HuH-7.5 (cell line): ENCODE measurements at places on chromosomes 1 and 21.

GRCh38 chr1:121519042-121519755 lies 334.4 kb downstream of the SRGAP2C start:
- peak; percentile 36 for DNase-seq

DNA sequence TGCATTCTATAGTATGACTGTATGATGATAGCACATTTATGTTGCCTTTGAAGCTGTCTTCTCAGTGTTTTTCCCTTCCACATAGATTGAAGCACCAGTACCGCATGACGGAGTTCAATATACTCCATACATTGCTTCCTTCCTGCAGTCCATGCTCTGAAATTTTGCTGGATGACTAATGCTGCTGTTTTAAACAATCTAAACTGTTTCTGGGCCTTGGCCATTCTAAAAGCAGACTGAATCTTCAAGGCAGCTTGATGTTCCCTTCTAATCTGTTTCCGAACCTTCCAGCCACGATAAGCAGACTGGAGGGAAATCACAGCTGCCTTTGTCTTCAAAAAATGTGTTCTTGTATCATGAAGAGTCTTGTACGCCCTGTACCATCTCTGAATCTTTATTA lies 36.2 kb upstream of the F13B start:
- no peak for DNase-seq

GRCh38 chr21:40684726-40685125 lies 162.2 kb downstream of the DSCAM start:
- no peak for DNase-seq

- no peak for DNase-seq
These were observed 66.5 kb downstream of the PRRX1 start for GRCh38 chr1:170730438-170730837.

GRCh38 chr1:209433649-209434031 lies 149.9 kb upstream of the CAMK1G start:
- no peak for DNase-seq

- no peak for DNase-seq
These were observed 37.3 kb downstream of the WNT2B start for GRCh38 chr1:112546076-112546475.

DNA sequence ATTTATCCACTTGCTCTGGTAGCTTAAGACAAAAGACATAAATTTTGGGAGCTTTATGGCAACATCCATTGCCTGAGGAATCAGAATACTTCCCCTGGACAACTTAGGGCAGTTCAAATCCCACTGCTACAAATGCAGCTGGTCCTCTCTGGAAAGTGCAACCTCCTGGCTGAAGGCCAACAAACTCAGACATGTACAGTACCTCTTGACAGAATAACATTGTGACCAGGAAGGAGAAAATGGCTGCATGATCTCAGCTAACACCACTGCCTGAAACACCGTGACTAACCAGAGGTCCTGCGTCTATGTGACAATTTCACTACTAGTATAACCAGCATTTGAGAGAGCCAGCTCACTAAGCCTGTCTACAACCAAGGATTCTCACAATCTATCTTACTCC lies 218.9 kb downstream of the CRB1 start:
- DNase-seq, result no peak

GRCh38 chr1:11262171-11263049 lies at the start of gene MTOR:
MTOR (minus strand) TSS chr1:11262551; CDS start chr1:11259409, 3,142 bp downstream.
- peak; percentile 91 for DNase-seq

- no peak for DNase-seq
These were observed 366.2 kb upstream of the ADAMTS5 start for GRCh38 chr21:27333096-27333495.

DNA sequence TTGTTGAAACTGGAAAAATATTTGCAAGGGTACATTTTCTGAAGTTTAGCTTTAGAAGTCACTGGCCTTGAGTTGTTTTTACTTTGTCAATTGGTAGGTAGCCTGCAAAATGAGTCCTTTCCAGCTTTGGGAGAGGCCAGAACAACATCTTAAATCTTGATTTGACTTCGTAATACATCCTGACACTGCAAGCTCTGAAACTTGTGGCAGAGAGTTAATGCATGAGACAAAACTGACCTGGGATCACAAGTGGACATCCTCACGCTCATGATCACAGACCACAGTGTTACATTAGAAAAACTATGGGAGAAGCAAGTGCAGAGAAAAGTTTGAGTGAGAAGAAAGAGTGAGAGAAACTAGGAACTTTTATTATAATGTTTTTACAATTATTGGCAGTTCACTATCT lies 550.9 kb downstream of the USP25 start:
- DNase-seq, result no peak

- no peak for DNase-seq
These were observed 45.7 kb upstream of the ARHGEF16 start for GRCh38 chr1:3408751-3409266.

DNA sequence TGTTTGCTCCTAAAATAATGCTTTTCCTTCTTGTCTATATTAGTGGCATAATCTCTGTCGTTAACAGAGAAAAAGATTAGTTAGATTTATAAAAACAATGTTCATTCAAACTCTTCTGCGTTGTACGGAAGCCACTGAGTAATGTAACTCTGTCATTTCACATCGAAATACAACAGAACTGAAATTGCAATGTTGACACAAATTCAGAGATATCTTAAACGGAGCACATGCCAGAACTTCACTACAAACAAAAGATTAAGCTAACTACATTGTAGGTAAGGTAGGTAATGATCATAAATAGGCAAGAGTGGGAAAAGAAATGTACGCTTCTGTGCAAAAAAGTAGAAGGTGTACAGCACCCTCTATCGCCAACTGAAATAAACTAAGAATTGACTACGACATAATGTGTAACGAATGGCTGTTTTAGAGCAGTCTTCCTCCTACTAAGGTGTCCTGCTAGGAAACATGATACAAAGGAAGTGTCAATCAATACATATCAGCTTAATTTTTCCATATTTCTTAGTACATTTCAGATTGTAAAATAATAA lies 56.6 kb downstream of the PCNX2 start:
- no peak for DNase-seq

DNA sequence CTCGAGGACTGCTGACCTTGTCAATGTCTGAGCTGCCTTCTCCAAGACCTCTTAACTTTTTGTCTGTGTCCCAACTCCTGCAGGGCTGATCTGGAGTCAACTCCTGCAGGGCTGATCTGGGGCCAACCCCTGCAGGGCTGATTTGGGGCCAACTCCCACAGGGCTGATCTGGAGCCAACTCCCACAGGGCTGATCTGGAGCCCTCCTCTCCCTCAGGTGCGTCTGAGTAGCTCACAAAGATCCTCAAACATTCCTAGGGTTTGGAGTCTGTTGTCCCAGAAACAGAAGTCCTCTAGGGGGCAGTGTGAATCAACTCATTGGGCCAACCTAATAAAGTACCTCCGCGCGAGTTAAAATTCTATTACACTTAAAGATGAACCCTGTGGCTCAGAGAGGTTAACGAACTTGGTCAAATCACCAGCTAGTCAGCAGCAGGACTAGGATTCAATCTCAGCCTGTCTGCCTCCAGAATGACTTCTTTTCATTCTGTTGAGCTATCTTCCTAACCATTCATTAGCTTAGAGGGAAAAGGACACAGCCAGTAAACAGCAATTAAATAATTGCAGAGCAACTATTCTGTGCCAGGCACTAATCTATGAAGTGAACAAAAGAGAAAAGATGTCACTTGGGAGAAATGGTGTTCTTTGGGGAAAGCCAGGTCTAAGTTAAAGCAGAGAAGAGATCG lies 17.2 kb upstream of the RLF start:
- DNase-seq, result no peak

GRCh38 chr1:51242546-51242945 lies 6.5 kb downstream of the RNF11 start:
- no peak for DNase-seq

- no peak for DNase-seq
These were observed 25.3 kb downstream of the CACNA1E start for GRCh38 chr1:181508486-181509165.

- DNase-seq, result no peak
These were observed 12.7 kb downstream of the UTP11 start for GRCh38 chr1:38025233-38025632.

DNA sequence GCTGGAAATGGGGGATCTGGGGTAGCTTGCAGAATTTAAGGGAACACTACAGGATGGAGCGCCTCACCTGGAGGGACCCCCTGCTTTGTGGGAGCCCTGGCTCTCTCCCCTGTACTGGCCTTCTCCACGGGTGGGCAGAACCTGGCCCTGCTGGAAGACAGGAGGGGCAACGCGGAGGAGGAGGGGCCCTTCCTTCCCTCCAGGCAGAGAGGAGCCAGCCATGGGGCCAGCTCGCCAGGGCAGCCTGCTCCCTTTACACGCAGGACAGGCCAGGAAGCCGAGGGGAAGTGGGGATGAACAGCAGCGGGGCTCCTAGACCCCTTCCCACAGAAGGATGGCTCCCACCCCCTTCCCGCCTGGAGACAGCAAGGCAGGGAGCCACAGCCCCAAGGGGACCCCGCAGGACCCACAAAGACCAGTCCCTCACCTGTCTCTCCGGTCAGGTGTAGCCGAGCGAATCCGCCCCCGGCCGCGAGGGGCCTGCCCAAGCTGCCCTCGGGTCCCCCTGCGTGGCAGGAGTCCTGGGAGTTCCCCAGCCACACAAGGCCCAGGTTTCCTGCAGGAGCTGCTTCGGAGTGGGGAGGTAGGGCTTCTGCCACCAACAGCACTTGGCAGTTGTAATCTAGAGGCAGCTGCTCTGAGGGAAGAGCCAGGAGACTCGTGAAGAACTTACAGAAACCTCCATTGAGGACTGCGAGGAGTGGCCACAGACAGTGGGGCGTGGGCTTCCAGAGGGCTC lies 1.6 kb upstream of the SLC19A1 start:
- DNase-seq, result no peak

- no peak for DNase-seq
These were observed 157.0 kb downstream of the PCBP3 start for GRCh38 chr21:45800339-45801080.

DNA sequence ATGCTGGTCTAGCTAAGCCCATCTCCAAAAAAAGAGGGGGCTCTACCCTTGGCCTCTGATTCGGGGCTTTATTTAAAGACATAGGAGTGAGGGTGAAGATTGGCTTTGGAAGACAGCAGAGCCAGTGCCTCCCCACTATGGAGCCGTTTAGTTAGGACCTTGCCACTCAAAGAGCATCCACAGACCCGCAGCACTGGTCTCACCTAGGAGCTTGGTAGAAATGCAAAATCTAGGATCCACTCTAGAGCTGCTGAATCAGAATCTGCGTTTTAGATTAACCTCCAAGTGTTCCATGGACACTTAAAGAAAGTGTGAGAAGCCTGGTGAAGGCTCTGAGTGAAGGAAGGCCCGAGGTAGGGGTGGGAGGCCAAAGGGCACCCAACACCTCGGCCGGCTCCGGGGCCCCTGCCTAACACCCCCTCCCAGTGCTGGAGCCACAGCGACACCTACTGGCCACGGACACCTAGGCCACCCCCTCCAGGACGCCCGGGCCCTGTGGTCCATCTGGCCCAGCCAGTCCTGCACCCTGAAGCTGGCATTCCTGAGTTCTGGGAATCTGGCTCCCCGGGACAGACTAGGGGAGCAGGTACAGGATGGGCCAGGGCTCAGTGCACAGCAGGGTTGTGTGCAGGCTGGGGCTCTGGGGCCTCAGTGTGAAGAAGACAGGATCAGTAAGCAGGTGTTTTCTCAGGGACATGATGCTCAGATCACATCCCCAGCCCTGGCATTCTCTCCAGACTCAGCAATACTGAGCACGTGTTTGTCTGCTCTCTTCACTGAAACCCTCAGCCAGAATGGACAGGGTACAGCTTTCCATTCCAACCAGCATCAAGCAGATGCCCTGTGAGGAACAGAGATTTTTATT lies 79.2 kb downstream of the TMEM53 start:
- DNase-seq, result peak; percentile 93

DNA sequence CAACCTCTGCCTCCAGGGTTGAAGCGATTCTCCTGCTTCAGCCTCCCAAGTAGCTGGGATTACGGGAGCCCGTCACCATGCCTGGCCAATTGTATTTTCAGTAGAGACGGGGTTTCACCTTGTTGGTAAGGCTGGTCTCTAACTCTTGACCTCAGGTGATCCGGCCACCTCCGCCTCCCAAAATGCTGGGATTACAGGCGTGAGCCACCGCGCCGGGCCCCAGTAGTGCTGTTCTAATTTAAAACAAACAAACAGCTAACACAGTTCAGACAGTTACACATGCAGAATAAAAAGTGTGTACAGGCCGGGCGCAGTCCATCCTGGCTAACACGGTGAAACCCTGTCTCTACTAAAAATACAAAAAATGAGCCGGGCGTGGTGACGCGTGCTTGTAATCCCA lies 35.6 kb upstream of the OPRD1 start:
- no peak for DNase-seq

- no peak for DNase-seq
These were observed 397.7 kb downstream of the RWDD3 start for GRCh38 chr1:95631695-95632094.

DNA sequence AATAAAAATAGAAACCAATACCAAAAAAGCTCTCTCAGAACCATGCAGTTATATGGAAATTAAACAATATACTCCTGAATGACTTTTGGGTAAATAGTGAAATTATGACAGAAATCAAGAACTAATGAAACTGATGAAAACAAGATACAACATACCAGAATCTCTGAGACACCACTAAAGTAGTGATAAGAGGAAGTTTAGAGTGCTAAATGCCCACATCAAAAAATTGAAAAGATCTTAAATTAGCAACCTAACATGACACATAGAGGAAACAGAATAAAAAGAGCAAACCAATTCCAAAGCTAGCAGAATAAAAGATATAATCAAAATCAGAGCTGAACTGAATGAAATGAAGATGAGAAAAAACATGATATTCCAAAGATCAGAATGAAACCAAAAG lies 430.9 kb downstream of the LTN1 start:
- DNase-seq, result no peak

GRCh38 chr1:33296082-33296458 lies 24.8 kb downstream of the A3GALT2 start:
- no peak for DNase-seq

DNA sequence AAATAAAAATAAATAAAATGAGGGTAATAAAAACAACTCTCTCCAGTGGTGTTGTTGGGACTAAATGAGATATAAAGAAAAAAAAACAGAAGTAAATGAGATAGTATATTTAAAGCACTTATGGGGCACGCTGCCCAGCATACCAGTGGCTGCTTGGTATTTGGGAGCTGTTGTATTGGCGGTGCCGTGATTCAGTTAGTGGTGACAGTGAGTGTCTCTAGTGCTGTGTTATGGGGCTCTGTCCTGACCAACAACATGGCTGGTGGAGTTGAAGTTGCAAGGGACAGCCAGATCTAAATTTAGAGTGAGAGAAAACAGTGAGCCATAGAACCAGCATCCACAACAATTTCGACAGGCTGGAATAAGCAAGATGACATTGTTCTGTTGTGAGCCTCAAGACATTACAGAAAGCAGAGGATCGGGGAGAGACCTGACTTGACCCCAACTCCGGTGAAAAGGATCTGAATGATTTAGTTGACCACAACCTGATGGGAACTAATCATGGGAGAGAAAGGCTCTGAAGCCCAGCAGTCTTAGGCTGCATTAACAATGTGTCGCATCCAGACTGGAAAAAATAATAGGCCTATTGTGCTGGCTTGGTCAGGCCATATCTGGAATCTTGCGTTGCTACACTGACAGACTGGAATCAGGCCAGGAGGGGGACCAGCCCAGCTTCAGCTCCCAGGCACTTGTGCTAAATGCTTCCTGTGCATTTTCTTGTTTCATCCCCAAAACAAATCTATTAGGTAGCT lies 2.4 kb upstream of the MFSD2A start:
- no peak for DNase-seq

- DNase-seq, result no peak
These were observed 652.3 kb downstream of the PTPRC start for GRCh38 chr1:199291022-199291740.

GRCh38 chr21:36027347-36027746 lies 33.0 kb downstream of the SETD4 start:
- no peak for DNase-seq

- DNase-seq, result no peak
These were observed 204.0 kb upstream of the NFIA start for GRCh38 chr1:60878323-60878722.
